Cardiac fibroblast (primary cell): ENCODE measurements at places on chromosomes 11 and 22.

DNA sequence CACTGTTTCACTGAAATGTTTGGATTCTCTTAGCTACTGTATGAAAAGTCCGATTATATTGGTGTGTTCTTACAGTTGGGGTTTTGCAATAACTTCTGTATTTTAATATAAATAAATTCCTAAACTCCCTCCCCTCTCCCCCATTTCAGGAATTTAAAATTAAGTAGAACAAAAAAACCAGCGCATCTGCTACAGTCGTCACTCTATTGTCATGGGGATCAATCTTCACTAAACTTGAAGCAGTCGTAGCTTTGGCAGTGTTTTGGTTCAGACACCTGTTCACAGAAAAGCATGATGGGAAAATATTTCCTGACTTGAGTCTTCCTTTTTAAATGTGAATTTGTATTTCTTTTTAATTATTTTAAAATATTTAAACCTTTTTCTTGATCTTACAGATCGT is 9.4 kb downstream of the PIWIL3 start:
- no peak for DNase-seq

- DNase-seq, result no peak
Measured at GRCh38 chr11:28729339-28729738, 621.2 kb downstream of the METTL15 start.

DNA sequence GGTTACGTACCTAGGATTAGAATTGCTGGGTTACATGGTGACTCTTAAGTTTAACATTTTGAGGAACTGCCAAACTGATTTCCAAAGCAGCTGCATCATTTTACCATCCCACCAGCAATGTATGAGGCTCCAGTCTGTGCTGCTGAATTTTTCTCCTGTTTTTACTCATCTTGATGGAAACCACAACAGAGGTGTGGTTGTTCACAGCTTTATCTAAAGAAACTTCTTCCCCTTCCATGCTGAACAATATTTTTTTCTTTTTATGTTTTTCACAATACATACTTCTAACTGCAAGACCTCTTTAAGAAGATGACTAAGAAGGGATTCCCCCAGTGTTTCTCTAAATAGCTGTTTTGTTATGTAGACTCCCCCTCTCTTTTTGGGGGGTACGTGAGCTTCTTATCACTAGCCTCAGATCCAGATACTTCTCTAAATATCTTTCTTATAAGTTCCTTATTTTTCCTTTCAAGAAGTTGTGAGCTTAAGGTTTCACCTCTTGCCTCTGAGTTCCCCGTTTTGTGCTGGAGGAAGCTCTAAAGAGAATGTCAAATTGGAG is 24.0 kb downstream of the TCP11L1 start:
- DNase-seq, result peak; percentile 92

- DNase-seq, result peak; percentile 82
Measured at GRCh38 chr11:87352759-87353707, 315.3 kb downstream of the TMEM135 start.

- peak; percentile 88 for DNase-seq
Measured at GRCh38 chr11:62444236-62444833, 25.5 kb downstream of the SCGB1A1 start.

- DNase-seq, result no peak
Measured at GRCh38 chr11:40403321-40403720, 1056.1 kb downstream of the LRRC4C start.

DNA sequence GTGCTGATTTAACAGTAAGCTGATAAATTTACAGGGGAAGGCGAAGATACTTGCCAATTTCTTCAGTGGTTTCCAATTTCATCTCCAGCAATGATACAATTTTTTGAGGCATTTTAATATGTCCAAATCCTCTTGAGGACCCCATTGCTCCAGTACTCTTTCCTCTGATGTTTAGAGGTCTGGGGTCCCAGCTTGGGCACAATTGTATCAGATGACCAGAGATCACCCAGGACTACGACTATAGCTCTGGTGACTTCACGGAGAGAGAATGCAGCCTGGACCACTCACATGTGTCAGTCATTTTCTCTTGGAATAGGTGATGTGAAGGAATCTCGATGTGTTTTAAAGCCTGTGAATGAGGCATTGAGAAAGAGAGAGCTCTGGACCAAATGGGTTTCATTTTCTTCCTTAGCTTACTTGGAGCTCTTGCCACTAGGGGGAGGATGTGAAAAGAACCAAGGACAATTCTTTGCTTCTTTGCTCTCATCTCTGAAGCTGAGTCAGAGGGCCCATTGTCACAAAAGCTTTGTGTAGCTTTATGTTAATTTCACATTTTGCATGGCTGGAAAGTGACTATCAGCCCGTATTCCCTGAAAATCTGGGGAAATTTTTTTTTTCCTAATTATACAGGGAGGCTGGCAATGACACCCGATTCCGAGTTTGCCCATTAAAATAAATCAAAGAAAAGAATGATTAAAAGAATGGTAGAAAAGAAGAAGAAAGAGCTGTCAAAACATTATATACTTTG is 6.7 kb upstream of the CCDC90B start:
- DNase-seq, result peak; percentile 87

DNA sequence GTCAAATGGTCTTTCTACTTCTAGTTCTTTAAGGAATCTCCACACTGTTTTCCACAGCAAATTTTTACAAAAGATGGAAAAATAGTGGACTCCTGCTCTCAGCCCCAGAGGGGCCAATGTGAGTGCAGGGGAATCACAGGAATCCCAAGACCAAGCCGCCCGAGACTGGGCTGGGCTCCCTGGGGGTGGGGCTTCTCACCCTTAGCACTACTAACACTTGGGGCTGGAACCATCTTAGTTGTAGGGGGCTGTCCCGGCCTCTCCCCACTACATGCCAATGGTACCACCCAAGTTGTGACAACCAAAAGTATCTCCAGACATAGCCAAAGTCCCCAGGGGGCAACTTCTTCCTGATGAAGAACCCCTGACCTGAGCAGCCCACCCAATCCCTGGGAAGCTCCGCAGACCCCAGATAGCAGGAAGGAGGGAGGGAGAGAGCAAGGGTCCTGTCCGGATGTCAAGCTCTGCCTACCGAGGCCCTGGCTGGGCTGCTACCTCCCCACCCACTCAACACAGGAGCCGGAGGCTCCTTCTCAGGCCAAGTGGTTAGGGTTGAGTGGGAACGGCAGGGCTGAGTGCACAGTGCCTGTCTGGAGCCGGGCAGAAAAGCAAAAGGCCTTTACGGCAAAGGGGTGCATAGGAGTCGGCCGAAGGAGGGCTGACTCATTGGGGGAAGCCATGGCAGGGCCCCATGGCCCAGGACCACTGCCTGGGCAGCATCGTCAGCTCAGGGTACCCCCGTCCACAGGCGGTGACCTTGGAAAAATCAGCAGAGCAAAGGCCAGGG is 122.5 kb upstream of the FGF3 start:
- no peak for DNase-seq

DNA sequence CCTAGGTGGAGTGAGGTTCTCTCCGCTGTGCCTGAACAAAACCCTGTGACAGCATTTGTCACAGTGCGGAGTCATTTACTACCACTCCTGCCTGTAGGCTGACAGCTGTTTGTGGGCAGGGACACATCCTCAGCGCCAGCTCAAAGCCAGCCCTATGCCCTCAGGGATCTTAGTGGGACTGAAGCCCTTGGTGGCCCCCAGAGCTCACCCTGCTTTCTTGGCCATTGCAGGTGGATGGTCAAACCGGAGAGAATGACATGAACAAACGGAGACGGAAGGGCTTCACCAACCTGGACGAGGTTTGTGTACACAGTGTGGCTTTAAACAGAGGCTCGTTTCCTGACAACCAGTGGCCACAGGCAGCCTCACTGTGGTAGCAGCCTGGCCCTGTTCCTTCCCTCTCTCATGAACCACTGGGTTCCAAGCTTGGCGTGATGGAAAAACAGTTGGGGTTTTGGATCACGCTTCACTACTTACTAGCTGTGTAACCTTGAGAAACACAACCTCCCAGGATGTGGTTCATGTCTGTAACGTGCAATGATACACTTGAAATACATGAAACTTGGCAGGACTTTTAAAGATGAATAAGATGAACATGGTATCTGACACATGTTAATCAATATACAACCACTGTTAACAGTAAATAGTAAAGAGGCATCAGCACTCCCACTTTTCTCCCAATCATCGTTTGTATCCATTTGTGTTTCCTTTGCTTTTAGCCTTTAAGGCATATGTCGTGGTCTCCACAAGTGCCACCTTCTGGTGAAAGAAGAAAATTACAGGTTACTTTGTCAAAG is 125.8 kb downstream of the MICAL2 start:
- DNase-seq, result peak; percentile 78

DNA sequence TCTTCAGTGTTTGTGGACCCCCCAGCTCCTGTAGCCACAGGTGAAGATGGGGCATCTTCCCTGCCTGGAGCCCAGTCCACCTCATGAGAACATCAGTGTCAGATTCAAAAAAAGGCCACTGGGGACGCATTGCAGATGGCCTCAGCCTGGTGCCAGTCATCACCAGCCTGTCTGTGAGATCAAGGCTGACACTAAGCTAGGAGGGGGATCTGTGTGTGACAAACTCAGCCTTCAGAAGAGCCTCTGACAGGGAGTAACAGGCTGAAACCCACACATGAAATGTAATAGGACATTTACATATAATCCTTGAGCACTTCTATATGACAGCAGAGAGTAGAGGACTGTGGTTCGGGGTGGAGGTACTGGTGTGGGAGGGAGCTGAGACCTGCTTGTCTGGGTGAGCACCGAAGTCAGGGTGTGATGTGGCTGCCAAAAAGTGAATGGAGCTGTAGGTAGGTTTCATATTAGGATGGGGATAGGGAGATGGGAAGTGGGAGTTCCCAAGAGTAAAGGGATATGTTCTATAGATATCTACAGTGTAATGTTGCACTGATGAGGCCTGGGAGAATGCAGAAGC is 20.5 kb upstream of the CCDC134 start:
- no peak for DNase-seq

GRCh38 chr11:61728066-61728939 is 24.1 kb upstream of the MYRF start:
- no peak for DNase-seq

DNA sequence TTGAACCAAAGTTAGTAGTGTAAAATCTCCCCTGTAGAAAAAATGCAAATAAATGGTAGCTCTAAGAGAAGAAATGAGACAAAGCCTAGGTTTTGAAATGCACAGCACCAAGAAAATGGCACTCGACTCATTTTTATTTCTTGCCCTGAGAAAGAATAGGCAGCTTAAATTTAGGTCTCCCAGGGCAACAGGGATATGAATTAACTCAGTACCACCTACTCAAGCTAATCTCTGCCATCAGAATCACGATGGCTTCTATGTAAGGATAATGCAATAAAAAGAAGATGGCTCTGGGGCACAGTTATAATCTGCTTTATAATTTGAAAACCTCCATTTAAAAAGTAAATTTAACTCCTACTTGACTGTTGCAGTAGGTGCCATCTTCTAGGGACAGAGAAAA is 1784.3 kb downstream of the LRRC4C start:
- no peak for DNase-seq

GRCh38 chr11:129143335-129143734 is 48.8 kb downstream of the ARHGAP32 start:
- DNase-seq, result peak; percentile 100

GRCh38 chr22:25546751-25547150 is 17.7 kb upstream of the GRK3 start:
- no peak for DNase-seq

GRCh38 chr22:50581031-50581949 is 1.4 kb downstream of the CHKB start:
- no peak for DNase-seq

DNA sequence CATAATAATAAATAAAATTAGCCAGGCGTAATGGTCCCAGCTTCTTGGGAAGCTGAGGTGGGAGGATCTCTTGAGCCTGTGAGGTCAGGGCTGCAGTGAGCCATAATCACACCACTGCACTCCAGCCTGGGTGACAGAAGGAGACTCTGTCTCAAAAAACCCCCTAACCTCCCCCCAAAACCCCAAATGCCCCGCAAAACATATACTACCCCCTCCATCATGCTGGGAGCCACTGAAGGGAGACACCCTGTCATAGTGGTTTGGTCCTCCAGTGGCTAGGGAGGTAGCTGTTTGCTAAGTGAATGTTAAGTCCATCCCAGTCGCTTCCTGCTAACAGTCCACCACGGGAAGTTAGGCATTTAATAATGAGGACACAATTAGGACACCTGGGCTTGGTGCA is 125.0 kb downstream of the ABTB2 start:
- DNase-seq, result no peak

- DNase-seq, result no peak
Measured at GRCh38 chr11:11056749-11057471, 199.1 kb upstream of the ZBED5 start.

GRCh38 chr11:64359712-64360445 is 917 bp downstream of the RPS6KA4 start:
- DNase-seq, result no peak

- no peak for DNase-seq
Measured at GRCh38 chr11:131999955-132000354, 629.5 kb downstream of the NTM start.

DNA sequence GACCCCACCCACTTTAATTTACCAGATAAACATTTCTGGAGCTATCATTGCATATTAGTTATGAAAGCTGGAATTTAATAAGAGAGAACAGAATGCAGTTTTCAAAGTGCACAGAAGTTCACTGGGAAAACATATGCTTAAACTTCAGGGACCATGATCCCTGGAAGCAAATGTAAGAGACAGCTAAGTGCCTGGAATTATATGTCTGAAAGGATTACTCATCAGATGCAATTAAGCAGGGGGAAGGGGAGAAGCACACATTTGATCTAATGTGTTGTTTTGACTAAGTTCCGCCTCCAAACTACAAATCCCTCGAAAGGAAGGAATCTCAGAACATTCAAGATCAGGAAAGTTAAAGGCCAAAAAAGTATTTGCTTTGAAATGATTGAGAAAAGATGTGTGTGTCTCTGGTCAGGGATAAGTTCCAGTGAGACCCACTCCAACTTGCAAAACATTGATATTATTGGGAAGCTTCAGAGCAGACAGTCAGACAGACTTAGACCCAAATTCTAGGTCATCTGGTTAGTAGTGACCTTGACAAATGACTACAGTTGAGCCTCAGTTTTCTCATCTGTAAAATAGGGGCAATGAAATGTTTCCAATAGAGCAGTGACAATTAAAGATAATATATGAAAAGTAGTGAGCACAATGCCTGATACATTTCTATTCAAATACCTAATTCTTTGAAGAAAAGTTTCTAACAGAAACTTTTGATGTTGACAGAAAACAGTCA is 147.6 kb downstream of the ME3 start:
- DNase-seq, result peak; percentile 76

GRCh38 chr11:127379686-127380085 is 379.1 kb upstream of the KIRREL3 start:
- DNase-seq, result no peak

DNA sequence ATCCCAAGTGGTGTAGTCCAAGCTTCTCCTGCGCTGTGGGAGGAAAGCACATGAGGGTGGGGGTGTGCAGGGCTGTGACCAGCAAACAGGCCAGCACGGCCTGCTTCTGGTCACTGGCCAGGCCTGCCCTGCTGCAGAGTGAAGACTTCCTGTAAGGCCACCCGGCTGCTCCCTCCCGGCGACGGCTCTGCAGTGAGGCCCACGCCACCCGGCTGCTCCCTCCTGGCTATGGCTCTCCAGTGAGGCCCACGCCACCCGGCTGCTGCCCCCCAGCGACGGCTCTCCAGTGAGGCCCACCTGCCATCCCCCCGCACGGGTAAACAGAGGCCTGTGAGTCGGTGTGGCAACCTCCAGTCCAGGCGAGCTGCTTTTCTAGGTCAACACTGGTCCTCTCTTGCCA is 31.4 kb upstream of the BRSK2 start:
- peak; percentile 51 for DNase-seq
